ENCODE measurements at places on chromosomes 3 and 15. TPM values are rescaled to one million over a fixed set of nuclear protein-coding genes. Genes with fewer than 3 reads are reported as not detected.

- H3K4me3 ChIP-seq = no peak overlapping the region
- no peak overlapping the region for H3K27ac ChIP-seq
- DNase-seq = no peak
- no peaks in the 10 kb centered on the region for H3K27me3 ChIP-seq
These were observed 103.9 kb upstream of the HES1 start for GRCh38 chr3:194031867-194032635.

GRCh38 chr3:190036631-190037030 lies 84.1 kb downstream of the P3H2 start:
- no peak for DNase-seq
- H3K36me3 ChIP-seq = no peaks in the 10 kb centered on the region
- no peaks in the 10 kb centered on the region for H3K27me3 ChIP-seq
- H3K4me1 ChIP-seq = no peaks in the 10 kb centered on the region
- H3K27ac ChIP-seq = no peak overlapping the region

DNA sequence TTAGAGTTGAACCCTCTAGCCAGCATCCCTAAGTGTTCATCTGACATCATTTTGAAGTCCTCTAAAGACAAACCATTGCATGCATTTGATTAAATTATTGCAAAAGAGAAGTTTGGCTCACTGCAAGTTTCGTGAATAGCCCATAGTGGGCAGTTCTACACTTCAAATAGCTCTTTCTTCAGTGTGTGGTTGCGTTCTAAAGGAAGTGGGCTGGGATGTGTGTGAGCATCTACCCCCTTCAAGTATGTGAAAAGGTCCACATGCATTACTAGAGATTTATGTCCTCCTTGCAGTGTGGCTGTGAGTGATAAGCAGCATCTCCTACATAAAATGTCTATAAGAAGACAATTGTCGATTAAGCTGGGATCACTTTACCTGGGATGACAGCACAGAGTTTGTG lies 54.6 kb downstream of the SST start:
- no peaks in the 10 kb centered on the region for H3K27me3 ChIP-seq
- no peak overlapping the region for H3K4me3 ChIP-seq
- H3K4me1 ChIP-seq = no peaks in the 10 kb centered on the region
- DNase-seq = no peak
- no peaks in the 10 kb centered on the region for H3K36me3 ChIP-seq
- H3K27ac ChIP-seq = no peak overlapping the region

- H3K4me1 ChIP-seq = peaks cover 9% of the 10 kb centered on the region
- no peak overlapping the region for H3K27ac ChIP-seq
- no peaks in the 10 kb centered on the region for H3K36me3 ChIP-seq
These were observed 217.0 kb upstream of the TLE3 start for GRCh38 chr15:70314688-70315087.

GRCh38 chr3:53501178-53501577 lies 6.8 kb downstream of the CACNA1D start:
- no peak overlapping the region for H3K4me3 ChIP-seq
- DNase-seq = no peak
- H3K36me3 ChIP-seq = peaks cover 2% of the 10 kb centered on the region
- no peaks in the 10 kb centered on the region for H3K27me3 ChIP-seq
- H3K4me1 ChIP-seq = peaks cover 17% of the 10 kb centered on the region

- H3K27me3 ChIP-seq = no peaks in the 10 kb centered on the region
- no peaks in the 10 kb centered on the region for H3K36me3 ChIP-seq
- no peaks in the 10 kb centered on the region for H3K4me1 ChIP-seq
- H3K27ac ChIP-seq = no peak overlapping the region
These were observed 21.6 kb upstream of the VILL start for GRCh38 chr3:37968813-37969595.

GRCh38 chr3:134699141-134699711 lies 48.4 kb upstream of the KY start:
- no peaks in the 10 kb centered on the region for H3K27me3 ChIP-seq
- H3K36me3 ChIP-seq = no peaks in the 10 kb centered on the region
- no peak overlapping the region for H3K27ac ChIP-seq
- H3K4me3 ChIP-seq = no peak overlapping the region
- no peaks in the 10 kb centered on the region for H3K4me1 ChIP-seq

GRCh38 chr3:172591125-172591605 lies 67.9 kb upstream of the TNFSF10 start:
- no peaks in the 10 kb centered on the region for H3K36me3 ChIP-seq
- no peaks in the 10 kb centered on the region for H3K27me3 ChIP-seq
- no peak for DNase-seq
- H3K27ac ChIP-seq = no peak overlapping the region

- no peaks in the 10 kb centered on the region for H3K36me3 ChIP-seq
- no peak overlapping the region for H3K27ac ChIP-seq
- no peak for DNase-seq
- H3K4me1 ChIP-seq = no peaks in the 10 kb centered on the region
- H3K4me3 ChIP-seq = no peak overlapping the region
These were observed 200.8 kb upstream of the STRIT1 start for GRCh38 chr3:155494332-155494731.

DNA sequence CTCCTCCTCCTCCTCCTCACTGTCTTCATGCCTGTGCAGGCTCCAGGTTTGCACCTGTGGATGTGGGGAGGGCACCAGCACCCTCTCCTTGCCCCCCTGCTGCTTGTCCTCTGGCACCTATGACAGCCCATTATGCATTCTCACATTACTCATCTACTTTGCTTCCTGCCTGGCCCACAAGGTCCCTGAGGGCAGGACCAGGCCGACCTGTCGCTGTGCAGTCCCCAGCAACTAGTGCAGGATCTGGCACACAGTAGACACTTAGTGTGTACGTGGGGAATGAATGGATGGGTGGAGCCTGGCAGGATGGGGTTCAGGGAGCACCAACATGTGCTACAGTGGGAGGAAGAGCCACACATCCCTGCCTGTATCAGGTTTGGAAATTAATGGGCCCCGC lies 58.3 kb upstream of the TMEM115 start:
- no peaks in the 10 kb centered on the region for H3K4me1 ChIP-seq
- DNase-seq = no peak
- H3K27me3 ChIP-seq = no peaks in the 10 kb centered on the region
- no peaks in the 10 kb centered on the region for H3K36me3 ChIP-seq
- no peak overlapping the region for H3K27ac ChIP-seq

- H3K27ac ChIP-seq = no peak overlapping the region
- no peak overlapping the region for H3K4me3 ChIP-seq
- H3K4me1 ChIP-seq = no peaks in the 10 kb centered on the region
- H3K36me3 ChIP-seq = no peaks in the 10 kb centered on the region
- no peak for DNase-seq
These were observed 26.0 kb downstream of the POC1A start for GRCh38 chr3:52128118-52128683.

DNA sequence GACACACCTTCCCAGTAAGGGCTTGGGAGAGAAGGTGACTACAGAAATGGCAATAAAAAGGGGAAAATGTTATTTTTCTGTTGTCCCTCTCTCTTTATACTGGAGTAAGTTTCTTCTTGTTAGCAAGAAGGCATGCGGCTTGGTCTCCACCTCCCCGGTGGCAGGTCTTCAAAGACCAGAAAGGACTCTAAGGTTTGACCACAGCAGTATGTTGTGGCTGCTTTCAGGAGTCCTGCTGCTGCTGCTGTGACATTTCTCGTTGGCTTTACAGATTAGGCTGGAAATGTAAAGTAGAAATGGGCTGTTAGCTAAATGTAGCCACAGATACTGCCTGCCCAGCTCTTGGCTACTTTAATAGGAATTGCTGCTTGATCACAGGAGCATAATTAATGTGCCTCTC lies 175.8 kb upstream of the ZBTB20 start:
- no peak for DNase-seq
- no peak overlapping the region for H3K4me3 ChIP-seq
- H3K36me3 ChIP-seq = no peaks in the 10 kb centered on the region
- no peak overlapping the region for H3K27ac ChIP-seq
- H3K27me3 ChIP-seq = no peaks in the 10 kb centered on the region

- DNase-seq = no peak
- no peaks in the 10 kb centered on the region for H3K36me3 ChIP-seq
- H3K27ac ChIP-seq = no peak overlapping the region
- no peaks in the 10 kb centered on the region for H3K27me3 ChIP-seq
- H3K4me3 ChIP-seq = no peak overlapping the region
These were observed 25.1 kb upstream of the TCF12 start for GRCh38 chr15:56893364-56893678.

DNA sequence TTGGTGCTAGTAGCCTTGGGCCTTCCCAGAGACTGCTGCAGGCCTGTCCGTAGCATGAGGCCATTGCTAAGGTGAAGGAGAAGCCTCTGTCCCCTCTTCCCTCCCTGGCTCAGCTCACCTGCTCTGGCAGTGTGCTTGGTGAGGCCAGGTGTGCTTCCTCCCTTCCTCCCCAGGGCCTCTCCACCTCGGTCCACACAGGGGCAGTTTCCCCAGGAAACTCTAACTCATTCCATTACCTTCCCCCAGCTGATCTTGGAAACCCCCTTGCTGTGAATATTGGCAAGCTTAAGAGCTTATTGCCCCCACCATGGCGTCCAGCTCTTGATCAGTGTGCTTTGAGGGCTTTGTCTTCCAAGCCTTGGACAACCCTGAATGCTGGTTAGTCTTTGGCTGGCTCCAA lies 52.7 kb downstream of the ZNF445 start:
- no peaks in the 10 kb centered on the region for H3K27me3 ChIP-seq
- no peak overlapping the region for H3K27ac ChIP-seq
- H3K4me3 ChIP-seq = no peak overlapping the region
- DNase-seq = no peak

DNA sequence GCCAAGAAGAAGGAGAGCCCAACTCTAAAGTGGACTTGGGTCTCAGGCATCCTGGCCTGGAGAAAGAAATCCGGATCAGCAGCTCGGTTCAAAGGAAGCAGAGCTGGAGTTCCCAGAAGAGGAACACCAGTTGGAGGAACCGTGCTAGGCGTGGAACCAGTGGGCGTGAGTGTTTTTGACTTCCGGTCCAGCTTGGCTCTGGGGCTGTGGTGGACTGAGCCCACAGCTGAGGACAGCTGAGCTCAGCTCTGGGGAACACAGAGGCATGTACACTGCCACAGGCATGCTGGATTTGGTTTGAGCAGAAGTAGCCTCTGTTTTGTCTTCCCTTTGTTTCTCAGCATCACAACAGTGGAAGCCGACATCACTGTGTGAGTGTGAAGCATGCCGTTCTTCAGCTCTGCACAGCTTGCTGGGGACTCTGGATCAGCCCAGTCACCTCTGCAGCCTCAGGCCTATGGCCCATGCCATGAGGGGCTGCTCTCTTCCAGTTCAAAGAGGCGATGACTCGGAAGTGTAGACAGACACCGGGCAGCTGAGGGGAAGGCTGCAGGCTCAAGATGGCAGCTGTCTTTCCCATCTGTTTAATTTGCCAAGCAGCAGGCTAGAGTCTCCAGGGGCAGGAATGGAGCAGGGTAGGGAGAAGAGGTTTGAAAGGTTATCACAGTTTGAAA lies 185.8 kb upstream of the UBE3A start:
- no peak for DNase-seq
- no peaks in the 10 kb centered on the region for H3K27me3 ChIP-seq
- no peaks in the 10 kb centered on the region for H3K4me1 ChIP-seq
- H3K27ac ChIP-seq = no peak overlapping the region

- H3K36me3 ChIP-seq = no peaks in the 10 kb centered on the region
- DNase-seq = no peak
- no peaks in the 10 kb centered on the region for H3K27me3 ChIP-seq
- peaks cover 14% of the 10 kb centered on the region for H3K4me1 ChIP-seq
- H3K4me3 ChIP-seq = no peak overlapping the region
- H3K27ac ChIP-seq = no peak overlapping the region
These were observed 4.5 kb downstream of the FAM107A start for GRCh38 chr3:58572634-58573230.

- H3K36me3 ChIP-seq = no peaks in the 10 kb centered on the region
- no peaks in the 10 kb centered on the region for H3K27me3 ChIP-seq
- no peaks in the 10 kb centered on the region for H3K4me1 ChIP-seq
- DNase-seq = peak; percentile 87
These were observed 75.7 kb downstream of the TRIM69 start for GRCh38 chr15:44812029-44812517.

GRCh38 chr15:62564886-62565633 lies 400.0 kb upstream of the C2CD4B start:
- no peak overlapping the region for H3K4me3 ChIP-seq
- no peak overlapping the region for H3K27ac ChIP-seq
- no peaks in the 10 kb centered on the region for H3K4me1 ChIP-seq

- peak overlapping the region; percentile 43 for H3K27ac ChIP-seq
- no peak overlapping the region for H3K4me3 ChIP-seq
- DNase-seq = no peak
- H3K27me3 ChIP-seq = no peaks in the 10 kb centered on the region
- H3K36me3 ChIP-seq = peaks cover 11% of the 10 kb centered on the region
These were observed 25.9 kb downstream of the SMAD3 start for GRCh38 chr15:67091071-67091979.

GRCh38 chr15:83659417-83659812 lies 5.5 kb downstream of the ADAMTSL3 start:
- H3K27ac ChIP-seq = no peak overlapping the region
- H3K36me3 ChIP-seq = no peaks in the 10 kb centered on the region
- no peak overlapping the region for H3K4me3 ChIP-seq

DNA sequence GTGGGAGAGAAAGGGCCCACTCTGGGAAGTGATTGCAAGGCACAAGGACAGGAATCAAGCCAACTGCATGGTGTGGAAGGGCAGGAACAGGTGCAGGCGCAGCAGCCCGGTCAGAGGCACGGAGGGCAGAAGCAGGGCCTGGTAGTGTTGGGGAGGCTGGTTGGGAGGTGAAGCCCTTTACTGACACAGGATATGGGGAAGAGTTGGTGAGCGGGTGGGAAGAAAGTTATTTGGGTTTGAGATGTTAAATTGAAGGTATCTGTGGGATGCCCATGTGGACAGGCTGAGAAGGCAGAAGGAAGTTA lies 83.6 kb upstream of the ABHD2 start:
- DNase-seq = no peak
- no peak overlapping the region for H3K4me3 ChIP-seq
- H3K27ac ChIP-seq = no peak overlapping the region
- H3K4me1 ChIP-seq = no peaks in the 10 kb centered on the region
- H3K36me3 ChIP-seq = no peaks in the 10 kb centered on the region

DNA sequence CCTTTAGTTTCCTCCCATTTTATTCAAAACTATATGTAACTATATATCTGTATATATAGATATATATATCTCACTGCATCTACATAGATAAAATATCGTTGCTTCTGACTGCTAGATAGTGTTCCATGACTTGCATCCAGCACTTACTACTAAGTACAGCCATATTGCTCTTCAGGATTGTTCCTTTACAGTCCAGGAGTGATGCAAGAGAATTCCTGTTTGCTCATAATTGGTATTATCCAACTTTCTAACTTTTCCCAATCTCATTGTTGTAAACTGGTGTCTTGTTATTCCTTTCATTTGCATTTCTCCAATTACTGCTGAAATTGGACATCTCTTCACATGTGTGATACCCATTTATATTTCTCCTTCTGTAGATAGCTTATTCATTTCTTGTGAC lies 99.8 kb upstream of the STRIT1 start:
- H3K36me3 ChIP-seq = no peaks in the 10 kb centered on the region
- no peaks in the 10 kb centered on the region for H3K27me3 ChIP-seq
- no peak overlapping the region for H3K4me3 ChIP-seq
- H3K27ac ChIP-seq = no peak overlapping the region

Gene ZNF80
- total RNA-seq = not detected

Gene CHRM5
- total RNA-seq = not detected

Gene EPHB3
- 14.2 TPM for total RNA-seq

Gene LCTL
- not detected for total RNA-seq

Gene MYZAP
- 2.5 TPM for total RNA-seq

Gene PLA2G4E
- total RNA-seq = not detected

Gene ILDR1
- total RNA-seq = 5.8 TPM

Gene GOLGA6A
- total RNA-seq = not detected

Gene POPDC2
- total RNA-seq = 8.3 TPM

Gene CYP19A1
- total RNA-seq = not detected

Measured in Peyer's patch (tissue), 4 donors.